ENCODE measurements at places on chromosomes 11 and 22.

DNA sequence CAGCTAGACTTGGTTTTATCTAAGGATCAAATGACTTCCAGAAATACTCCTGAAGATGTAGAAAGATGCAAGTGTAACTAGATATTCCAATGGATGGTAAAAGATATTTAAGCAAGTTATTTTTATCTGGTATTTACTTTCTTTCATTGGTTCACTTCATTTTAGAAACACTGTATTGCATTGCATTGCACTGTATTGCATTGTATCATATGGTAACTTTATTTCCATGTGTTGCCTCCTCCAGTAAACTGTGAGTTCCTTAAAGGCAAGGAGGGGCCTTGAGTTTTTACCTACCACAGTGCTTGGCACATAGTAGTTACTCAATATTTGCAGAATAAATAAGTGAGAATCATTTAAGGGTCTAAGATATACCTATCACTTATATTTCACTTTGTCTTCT is 31.8 kb upstream of the FLI1 start:
- no peak for DNase-seq

DNA sequence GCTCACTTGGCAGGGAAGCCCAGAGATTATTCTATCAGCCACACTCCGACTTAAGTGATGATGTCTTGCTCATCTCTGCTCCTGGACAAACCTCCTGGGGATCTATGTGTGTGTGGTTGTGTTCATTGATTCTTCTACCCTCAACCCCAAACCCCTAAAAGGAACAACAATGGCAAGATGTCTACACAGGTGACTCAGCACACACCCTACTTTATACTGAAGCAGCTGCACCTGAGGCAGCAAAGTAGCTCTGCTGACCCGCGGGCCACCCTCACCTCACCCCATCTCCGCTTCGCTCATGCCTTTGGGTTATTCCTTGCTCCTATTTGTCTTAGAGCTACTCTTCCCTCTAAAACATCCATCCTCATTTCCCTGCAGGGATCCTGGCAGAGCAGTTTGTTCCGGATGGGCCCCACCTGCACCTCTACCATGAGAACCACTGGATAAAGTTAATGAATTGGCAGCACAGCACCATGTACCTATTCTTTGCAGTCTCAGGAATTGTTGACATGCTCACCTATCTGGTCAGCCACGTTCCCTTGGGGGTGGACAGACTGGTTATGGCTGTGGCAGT is 38.7 kb downstream of the TMEM45B start:
- no peak for DNase-seq

DNA sequence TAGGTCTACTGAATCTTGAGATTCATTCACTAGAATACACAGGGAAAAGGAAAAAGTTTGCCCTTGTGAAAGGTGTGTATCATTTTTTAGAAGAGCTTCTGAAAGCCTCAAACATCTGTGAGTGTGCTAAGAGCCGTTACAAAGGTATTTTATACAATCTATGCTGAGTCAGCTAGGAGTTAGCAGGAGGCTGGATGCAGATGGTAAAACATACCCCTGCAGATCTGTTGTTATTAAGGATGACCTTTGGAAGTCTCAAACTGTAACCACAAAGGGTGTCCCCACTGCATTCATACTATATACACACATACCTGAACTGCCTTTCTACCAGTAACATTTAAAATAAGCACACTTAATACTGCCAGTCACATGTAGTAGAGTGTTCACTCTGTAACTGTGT is 8.4 kb upstream of the C11orf91 start:
- DNase-seq = no peak

GRCh38 chr11:123195188-123196059 is at the start of gene CLMP:
TSS of gene CLMP (minus strand) at chr11:123195248. CDS start at chr11:123194940, 308 bp downstream.
- DNase-seq = no peak

DNA sequence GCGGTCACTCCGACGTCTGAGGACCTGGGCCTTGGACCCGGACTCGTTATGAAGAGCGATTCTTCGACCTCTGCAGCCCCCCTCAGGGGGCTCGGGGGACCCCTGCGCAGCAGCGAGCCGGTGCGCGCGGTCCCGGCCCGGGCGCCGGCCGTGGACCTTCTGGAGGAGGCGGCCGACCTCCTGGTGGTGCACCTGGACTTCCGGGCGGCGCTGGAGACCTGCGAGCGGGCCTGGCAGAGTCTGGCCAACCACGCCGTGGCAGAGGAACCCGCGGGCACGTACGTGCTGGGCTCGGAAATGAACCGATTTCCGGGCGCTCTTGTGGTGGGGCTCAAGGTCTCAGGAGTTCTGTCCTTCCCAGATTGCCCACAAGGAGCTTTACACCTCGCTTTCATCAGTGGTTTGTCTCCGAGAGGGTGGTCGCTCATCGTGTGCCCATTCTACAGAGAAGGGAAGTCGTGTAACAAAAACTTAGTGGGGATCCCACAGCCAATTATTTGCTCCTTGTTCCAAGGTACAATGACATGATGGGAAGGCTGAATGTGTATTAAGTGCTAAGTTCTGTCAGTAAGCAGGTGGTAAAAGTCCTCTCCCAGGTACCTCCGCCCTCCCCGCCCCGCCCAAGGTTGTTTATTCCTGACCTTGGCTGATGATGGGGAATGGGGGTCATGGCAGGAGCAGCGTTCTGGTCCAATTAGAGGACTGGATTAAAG is 695 bp downstream of the PEX26 start:
- DNase-seq = peak; percentile 33

All from CMK (cell line).